ENCODE measurements at places on chromosomes 7 and 10.

GRCh38 chr10:71623098-71623985, 96.2 kb downstream of the C10orf105 start:
- no peak for DNase-seq

DNA sequence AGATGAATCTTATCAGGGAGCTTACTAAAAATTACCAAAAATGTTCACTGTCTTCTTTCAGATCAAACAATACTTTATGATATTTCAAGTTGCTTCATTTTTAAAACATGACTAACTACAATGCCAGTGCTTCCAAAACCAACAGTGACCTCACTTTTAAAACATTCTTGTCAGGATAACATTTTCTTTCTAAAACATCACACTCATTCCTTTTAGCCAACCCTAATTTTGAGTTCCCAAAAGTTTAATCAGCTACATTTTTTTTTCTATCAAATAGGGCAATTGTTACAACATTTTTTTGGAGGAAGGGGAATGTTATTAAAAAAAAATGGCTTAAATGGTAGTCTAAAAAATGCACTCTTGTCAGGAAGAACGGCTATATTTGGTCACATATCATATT, 37.3 kb downstream of the RTKN2 start:
- DNase-seq, result peak; percentile 74

GRCh38 chr7:4724648-4725013, 42.5 kb downstream of the FOXK1 start:
- no peak for DNase-seq

DNA sequence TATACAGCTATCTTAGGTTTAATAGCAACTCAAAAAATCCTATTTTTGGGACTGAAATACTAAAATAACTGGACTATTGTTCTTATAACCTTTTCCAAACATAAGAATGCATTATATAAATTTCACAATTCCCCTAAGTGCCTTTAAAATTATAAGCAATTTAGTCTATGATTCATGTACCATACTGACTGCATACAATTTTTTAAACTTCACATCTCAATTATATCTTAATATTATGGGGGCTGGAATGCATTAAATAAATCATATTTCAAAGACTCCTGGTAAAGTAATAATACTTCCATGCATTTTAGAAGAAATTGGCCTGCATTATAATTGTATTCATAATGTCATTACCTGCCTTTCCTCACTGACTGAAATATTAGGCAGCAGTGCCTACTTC, 144.6 kb downstream of the CHCHD3 start:
- DNase-seq, result no peak

GRCh38 chr10:114499116-114499515, 94.8 kb upstream of the AFAP1L2 start:
- DNase-seq, result no peak

DNA sequence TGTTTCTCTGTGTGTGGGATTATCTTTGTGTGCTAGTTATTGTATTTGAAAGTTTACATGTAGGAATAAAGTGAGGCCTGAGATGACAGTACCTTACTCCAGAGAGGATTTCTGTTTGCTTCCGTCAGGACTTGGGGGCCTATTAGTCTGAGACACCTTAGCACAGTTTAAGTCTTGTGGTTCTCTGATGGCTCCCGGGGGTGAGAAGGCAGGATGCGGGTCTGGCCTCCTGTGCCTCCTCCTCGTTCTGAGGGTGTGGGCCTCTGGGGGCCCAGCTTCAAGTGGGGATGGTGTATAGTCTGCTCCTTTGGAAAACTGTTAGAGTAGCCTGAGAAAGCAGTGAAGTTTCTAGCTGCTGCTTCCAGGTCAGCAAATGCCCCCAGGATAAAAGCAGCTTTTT, 12.4 kb downstream of the MTURN start:
- no peak for DNase-seq

DNA sequence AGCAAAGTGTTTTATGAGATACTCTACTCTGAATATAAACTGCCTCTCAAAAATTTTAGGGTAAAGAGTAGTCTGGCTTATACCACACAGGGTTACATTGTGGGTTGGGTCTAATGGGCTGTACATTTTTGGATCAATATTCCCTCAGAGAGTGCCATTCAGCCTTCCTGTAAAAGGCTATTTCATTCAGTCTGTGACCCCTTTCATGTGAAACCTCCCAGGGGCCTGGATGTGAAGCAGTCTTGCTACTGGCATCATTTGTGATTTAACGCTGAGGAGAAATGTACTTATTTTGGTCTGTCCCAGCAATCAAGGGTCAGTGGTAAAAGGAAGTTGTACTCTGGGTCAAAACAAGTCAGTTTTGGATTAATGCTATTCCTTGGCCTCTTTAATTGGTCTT, 71.8 kb upstream of the PRKG1 start:
- no peak for DNase-seq

DNA sequence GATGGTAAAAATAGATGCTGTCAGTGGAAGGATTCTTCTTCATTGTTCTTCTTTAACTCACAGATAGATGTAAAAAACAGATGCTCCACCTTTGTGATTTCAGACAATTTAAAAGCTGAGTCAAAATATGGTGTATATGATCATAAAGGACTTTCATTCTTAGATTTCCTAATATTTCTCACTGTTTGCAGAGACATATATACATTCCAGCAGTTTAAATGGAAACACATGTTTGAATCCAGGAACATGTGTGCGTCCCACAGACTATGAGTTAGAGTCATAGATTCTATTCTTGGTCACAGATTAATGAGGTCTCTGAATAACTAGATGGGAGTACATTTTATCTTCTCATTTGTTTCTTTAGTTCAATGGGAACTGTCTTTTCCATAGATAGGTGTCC, 109.6 kb downstream of the BICC1 start:
- no peak for DNase-seq

DNA sequence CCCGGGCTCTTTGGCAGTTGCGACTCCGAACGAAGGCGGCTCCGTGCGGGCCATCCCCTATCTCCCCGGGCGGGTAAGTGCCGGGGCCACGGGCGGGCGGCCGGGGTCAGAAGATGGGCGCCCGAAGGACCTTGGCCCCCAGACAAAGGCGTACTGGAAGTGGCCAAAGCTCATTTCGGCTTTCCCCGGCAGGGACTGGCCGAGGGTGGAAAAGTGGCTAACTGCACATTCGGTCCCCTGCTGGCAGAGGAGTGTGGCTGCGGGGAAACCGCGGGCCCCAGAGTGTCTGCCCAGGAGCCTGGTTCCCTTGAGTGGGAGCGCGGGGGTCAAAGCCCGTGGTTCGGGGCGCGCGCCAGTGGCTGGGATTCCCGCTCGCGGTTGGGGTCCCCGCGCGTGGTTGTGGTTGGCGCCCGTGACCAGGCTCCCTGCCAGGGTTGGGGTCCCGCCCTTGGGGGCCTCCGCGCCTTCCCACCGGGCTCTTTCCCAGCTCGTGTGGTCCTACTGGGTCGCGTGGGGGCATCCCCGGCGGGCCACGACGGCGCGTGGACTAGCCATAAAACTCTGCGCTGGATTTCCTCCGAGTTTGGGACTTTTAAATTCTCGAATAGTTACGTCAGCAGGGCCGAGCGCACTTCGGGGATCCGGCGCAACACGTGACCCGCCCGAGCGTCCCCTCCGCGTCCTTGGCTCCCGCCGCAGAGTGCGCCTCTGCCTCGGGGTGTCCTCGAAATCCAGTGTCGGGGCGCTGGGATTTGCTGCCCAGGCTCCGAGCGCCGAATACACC, 124.4 kb downstream of the TACC2 start:
- DNase-seq, result no peak

DNA sequence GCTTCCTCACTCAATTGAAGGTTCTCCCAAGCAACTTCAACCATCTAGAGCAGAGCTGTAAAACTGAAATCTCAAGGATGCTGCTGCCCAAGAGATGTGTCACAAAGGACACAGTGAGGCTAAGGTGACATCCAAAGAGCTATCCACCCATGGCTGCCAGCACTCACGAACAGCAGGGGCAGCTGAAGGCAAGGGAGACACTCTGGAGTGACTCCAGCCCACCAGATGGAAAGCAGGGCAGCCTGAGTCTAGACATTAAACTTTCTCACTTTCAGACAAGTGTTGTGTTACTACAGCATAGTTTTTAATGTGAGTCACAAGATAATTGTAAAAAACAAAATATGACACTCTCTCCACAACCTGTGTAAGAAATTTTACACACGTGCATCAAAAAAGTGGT, 113.5 kb downstream of the LARP4B start:
- no peak for DNase-seq

- DNase-seq, result no peak
These were observed 31.6 kb downstream of the CCDC3 start for GRCh38 chr10:12969951-12970350.

DNA sequence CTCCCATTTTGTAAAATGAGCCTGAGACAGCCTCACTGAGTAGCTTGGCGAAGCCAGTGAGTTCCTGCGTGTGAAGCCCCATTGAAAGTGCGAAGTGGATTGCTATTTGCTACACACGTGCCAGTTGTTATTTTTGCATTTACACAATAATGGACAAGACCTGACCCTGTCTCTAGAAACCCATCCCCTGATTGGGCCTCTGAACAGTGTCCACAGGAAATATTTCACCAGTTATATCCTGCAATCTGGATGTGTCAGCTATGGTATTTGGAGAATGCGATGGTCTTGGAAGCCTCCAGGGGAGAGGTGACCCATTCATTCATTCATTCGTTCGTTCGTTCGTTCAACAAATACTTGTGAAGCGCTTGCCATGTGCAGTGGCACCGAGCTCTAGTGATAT, 37.1 kb downstream of the COL13A1 start:
- DNase-seq, result no peak

GRCh38 chr7:30598121-30598876, 3.6 kb downstream of the GARS1 start:
- no peak for DNase-seq

GRCh38 chr10:101960879-101961395, 95.0 kb downstream of the ARMH3 start:
- DNase-seq, result no peak

DNA sequence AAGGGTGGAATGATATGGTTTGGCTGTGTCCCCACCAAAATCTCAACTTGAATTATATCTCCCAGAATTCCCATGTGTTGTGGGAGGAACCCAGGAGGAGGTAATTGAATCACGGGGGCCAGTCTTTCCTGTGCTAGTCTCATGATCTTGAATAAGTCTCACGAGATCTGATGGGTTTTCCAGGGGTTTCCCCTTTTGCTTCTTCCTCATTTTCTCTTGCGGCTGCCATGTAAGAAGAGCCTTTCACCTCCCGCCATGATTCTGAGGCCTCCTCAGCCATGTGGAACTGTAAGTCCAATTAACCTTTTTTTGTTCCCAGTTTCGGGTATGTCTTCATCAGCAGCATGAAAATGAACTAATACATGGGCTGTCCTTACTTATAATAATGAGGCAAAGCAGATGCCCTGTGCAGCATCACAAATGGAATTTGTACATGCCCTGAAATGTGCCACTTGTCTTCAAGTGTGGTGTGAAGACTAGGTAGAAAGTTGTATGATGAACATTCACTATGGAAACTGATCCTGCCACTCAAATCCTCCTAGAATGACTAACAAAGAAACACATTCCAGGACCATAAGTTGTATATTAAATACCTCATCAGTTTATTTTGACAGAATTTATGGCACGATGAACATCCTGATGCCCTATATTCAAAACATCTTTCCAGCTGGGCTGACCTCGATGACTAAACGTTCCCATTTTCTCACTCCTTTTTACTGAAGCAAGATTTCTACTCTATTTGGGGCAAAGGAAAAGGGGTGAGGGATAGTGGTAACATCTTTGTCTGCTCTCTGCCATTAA, 122.8 kb upstream of the CTTNBP2 start:
- DNase-seq, result no peak

DNA sequence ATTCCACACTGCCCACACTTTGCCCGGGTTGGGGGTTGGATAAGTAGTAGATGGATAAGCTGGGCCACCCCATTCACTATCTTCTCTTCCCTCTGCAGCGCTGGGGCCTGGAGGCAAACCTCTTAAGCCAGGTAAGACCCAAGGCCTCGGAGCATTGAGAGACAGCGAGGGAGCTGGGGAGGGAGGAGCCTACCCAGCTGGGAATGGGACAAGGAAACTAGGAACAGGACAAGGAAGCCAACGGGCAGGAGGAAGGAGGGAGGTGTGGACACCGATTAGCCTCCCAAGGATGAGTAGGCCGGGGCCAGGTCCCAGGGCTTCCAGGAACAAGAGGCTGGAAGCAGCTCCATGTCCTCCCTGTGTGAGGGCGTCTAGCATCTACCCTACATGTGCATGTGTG, 9.6 kb downstream of the ELN start:
- DNase-seq, result no peak

- DNase-seq, result no peak
These were observed 15.6 kb downstream of the NCOA4 start for GRCh38 chr10:46014683-46015405.

DNA sequence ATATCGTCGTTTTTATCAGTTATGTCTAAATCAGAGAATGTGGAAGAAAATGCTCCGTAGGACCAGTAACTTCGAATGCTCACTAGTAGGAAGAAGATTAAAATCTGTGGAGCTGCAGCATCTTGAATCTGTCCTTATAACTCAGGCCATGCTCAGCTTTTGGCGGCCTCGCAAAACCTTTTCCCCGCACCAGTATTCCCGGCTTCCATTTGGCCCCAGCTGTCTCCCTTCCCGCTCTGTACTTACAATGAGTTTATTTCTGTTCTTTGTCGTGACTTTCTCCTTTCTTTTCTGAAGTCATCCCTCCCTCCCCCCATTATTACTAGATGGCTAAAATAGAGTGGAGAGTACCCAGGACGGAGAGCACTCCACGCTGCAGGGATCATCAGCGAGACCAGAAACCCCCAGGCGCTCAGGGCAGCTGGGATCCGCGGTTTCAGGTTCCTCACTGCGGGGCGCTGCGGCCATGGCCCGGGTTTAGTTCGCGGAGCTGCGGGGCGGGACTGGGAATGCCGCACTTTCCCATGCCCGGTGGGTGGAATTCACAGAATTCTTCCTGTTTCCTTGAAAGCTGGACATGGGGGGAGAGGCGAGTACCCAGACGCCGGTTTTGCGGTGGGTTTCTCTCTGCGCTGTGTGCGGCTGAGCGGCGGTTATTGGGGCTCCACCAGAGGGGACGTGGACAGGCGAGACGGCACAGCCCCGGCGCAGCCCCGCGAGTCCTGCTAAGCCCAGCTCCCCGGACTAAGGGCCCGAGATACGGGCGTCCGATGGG, 183.5 kb downstream of the POM121L12 start:
- no peak for DNase-seq

- peak; percentile 52 for DNase-seq
These were observed 52.4 kb upstream of the ITGB1 start for GRCh38 chr10:33010132-33011037.

DNA sequence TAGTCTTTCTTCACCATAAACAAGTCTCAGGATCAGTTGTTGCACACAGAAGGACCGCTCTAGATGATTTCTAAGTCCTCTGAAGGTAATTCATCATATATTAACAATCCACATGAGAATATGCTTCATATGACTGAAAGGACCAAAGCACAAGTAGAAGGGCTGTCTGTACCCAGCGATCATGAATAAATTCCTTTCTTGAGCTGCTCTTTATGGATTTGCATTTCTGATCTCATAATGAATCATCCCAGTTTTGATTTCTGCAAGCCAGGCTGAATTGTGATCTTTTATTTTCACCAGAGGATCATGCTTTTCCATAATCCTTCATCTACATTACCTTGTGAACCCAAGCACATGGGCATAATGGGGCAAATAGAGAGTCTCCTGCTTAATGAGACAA, 675.6 kb downstream of the MAGI2 start:
- DNase-seq, result no peak

Data from HS-27A (cell line).